Smooth muscle cell of the brain vasculature (primary cell): ENCODE measurements at places on chromosomes 6 and 20.

- DNase-seq = no peak
Observed at GRCh38 chr6:139982195-139982594, 607.7 kb upstream of the CITED2 start.

- DNase-seq = no peak
Observed at GRCh38 chr20:9177278-9177677, 108.4 kb downstream of the PLCB4 start.

GRCh38 chr6:19838442-19839236, 1.5 kb downstream of the ID4 start:
- DNase-seq = no peak

- DNase-seq = no peak
Observed at GRCh38 chr20:8608470-8608869, 460.4 kb upstream of the PLCB4 start.

- no peak for DNase-seq
Observed at GRCh38 chr20:54040531-54040930, 29.9 kb downstream of the BCAS1 start.

- DNase-seq = no peak
Observed at GRCh38 chr6:107110200-107110599, 5.1 kb downstream of the BEND3 start.

GRCh38 chr20:45342855-45343531, 5.2 kb downstream of the SDC4 start:
- DNase-seq = no peak

- no peak for DNase-seq
Observed at GRCh38 chr20:50930976-50931305, 296 bp downstream of the ADNP start.

GRCh38 chr6:45759472-45759810, 256.2 kb downstream of the CLIC5 start:
- no peak for DNase-seq

GRCh38 chr6:160027076-160027475, 58.2 kb downstream of the IGF2R start:
- DNase-seq = no peak

- DNase-seq = no peak
Observed at GRCh38 chr20:45344168-45344860, 3.9 kb downstream of the SDC4 start.

DNA sequence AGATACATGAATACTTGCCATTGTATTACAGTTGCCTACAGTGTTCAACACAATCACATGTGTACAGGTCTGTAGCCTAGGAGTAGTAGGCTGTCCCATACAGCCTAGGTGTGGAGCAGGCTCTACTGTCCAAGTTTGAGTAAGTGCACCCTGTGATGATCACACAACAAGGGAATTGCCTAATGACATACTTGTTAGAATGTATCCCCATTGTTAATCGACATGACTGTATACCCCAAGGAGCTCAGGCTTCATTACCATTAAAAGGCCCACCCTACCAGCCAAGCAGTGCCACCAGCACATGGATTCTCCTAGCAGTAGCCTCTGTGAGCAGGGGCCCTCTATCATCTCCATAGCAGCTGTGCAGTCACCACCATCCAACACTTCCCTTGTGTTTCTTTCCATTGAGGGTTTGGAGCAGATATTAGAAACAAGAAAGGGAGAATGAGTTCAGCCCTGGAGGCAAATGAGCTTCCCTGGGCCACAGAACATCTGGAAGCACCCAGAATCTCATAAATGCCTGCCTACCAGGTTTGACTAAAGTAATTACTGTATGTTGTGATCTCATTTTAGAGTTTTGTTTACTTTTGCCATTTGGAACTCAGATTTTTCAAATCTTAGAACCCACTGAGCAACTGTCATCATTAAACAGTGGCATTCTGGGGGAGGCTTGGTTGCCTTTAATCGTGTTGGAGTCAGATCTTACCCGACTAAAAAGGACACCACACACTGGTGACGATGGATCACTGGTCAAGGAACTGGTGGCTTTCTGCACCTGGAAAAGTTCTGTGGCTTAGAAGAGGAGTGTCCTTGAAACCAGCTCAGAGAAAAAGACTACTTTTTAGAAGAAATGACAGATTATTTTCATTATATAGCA, 104.9 kb downstream of the TULP4 start:
- DNase-seq = no peak

- no peak for DNase-seq
Observed at GRCh38 chr6:152954443-152954842, 28.4 kb downstream of the FBXO5 start.

GRCh38 chr6:209432-210103, 82.7 kb upstream of the DUSP22 start:
- DNase-seq = no peak
